ENCODE measurements at places on chromosomes 3 and 15.

DNA sequence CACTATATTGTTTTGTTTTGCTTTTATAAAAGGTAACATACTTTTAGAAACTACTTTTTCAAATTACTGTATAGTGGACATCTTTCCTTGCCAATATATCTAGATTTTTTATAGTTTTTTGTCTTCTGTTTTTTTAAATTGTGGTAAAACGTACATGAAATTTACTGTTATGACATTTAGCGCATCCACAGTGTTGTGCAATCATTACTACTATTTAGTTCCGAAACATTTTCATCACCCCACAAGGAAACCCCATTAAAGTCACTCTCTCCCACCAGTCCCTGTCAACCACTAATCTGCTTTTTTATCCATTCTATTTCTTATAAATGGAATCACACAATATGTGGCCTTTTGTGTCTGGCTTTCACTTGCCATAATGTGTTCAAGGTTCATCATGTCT, 54.8 kb downstream of the TMEM266 start:
- DNase-seq: no peak

DNA sequence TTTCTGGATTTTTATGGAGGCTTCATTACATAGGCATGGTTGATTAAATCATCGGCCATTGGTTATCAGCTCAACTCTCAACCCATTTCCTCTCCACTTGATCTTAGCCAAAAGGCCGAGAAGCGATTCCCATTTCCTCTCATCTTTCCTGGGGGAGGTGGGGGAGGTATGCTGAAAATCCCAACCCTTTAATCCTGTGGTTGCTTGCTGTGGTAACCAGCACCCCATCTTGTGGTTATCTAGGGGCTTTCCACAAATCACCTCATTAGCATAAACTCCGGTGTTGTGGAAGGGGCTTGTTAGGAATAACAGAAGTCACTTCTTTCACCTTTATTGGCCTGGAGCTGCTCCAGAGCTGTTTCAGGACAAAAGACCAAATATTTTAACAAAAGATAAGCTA, 20.9 kb downstream of the PDE8A start:
- DNase-seq: no peak

GRCh38 chr3:27094721-27095120, 274.5 kb downstream of the NEK10 start:
- no peak for DNase-seq

DNA sequence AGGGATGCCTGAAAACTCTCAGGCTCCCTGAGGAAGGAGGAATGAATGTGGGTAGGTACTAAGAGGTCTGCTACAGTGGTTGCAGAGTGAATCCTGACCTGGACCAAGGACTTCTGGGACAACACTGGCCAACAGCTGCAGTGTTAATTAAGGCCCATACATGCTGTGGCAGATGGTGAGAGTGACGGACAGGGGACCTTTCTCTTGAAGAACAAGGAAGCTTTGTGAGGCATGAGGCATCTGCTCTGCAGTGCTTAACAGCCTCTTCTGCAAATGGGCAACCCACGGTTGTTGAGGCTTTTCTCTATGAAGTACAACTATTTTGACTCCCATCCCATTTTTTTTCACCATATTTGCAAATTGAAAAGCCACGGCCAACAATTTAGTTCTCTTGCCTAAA, 26.6 kb upstream of the ACAN start:
- no peak for DNase-seq

DNA sequence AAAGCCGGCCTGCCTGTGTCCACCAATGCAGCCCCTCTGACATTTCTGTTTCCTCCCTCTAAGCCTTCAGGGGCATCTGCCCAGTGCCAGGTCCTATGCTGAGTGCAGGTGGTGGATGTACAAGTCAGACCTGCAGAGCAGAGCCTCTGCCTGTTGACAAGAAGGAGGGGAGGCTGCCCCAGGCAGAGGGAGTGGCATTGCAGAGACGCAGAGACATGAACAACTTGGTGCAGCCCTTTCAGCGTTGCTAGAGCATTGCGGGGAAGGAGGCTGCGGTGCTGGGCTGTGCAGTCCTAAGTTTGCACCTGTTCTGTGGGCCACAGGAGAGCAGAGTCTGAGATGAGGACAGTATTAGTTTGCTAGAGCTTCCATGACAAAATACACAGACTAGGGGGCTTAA, 65.2 kb downstream of the LSM3 start:
- no peak for DNase-seq

GRCh38 chr15:60858511-60859070, 370.5 kb downstream of the RORA start:
- DNase-seq: no peak

GRCh38 chr3:40240921-40241320, 68.6 kb upstream of the EIF1B start:
- no peak for DNase-seq

GRCh38 chr3:187684880-187685279, 14.7 kb upstream of the SST start:
- no peak for DNase-seq

GRCh38 chr3:39869890-39870289, 60.5 kb downstream of the MYRIP start:
- DNase-seq: no peak

DNA sequence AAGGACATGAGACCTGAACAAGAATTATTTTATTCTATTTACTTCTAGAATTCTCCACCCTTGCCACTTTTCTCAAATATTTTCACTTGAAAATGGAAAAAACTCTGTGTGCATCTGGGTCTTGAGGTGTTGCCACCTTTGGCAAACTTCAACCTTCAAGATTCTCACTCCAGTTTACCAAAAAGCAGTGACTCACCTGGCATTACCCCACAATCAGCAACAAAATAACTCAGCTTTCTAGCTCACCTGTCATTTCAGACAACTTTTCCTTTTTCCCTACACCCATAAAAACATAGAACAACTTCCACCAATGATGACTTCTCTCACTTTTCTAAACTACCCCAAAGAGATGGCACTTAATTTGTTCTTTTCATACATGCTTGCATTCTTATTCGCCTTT, 115.8 kb downstream of the DUT start:
- DNase-seq: no peak

- DNase-seq: no peak
Measured at GRCh38 chr3:179376474-179376873, 29.0 kb downstream of the MFN1 start.

GRCh38 chr3:54121414-54122323, 683 bp upstream of the CACNA2D3 start:
- DNase-seq: peak; percentile 36

- DNase-seq: no peak
Measured at GRCh38 chr3:98328933-98329332, 24.7 kb upstream of the OR5K4 start.

DNA sequence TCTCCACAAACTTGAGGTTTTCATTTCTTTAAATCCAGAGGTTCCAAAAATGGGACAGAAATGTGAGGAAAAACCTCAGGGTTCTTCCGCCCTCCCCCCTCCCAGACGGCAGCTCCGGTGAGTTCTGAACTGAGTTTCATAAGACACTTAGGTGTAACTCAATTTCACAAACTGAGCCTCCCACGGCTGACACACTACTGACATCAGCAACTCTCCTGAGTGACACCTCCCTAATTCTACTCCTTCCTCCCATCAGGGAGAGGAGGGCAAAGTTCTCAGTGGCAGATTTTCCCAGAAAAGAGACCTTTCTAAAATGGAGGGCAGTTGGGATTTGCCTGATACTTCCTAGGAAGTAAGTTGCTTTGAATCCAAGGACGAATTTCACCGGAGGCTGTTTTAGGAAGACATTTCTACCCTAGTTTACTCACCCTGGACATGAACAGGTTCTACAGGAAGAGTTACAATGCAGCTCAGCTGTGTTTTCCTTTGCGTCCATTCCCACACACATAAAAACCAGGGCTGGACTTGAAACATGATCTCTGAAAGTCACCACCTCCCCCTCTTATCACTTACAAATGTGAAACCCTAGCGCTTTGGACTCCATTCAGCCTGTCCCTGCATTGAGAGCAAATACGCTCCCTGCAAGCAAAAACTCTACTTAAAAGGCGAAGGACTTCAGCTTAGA, 78.1 kb upstream of the LMOD3 start:
- DNase-seq: no peak

DNA sequence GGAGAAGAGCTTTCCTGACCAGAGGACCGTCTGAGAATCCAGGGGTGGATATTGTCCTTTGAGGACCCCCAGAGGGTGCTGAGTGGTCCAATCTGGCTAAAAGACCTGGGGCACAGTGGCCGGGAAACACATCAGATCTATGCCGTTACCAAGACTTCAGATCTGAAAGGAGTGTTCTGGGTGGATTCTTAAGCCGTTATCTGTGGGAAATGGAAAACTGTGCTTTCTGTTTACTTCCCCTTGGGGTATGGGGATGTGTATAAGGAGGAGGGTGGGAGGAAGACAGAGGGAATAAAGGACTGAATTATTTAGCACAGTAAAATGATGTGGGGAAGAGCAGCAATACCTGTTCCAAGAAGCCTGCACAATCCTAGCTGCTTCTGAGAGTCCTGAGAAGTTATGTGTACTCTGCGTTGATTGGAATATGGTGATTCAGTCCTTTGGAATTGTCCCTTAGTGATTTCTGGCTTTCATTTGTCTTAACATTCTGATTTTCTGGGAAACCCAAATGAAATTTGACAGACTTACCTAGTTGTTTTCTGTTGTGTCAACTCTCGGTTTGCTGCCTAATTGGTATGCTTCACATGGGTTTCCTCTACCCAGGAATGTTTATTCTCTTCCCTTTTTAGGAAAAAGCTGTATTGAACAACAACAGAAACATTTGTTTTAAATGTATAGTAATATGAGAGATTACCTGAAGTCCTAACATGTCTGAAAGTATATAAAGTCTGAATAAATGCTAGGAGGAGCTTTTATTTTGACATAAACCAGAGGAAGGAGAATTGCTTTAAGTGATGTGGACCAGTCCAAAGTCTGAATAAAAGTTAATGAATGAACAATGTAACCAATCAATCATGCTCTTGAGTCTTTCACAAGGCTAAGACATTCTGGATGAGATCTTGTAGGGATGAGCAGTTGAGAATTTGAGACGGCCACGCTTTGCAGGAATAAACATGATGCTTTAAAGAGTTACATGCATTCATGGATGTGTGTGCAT, 427.1 kb upstream of the C2CD4B start:
- DNase-seq: no peak

- DNase-seq: no peak
Measured at GRCh38 chr15:58546635-58547627, 115.1 kb downstream of the LIPC start.

- DNase-seq: no peak
Measured at GRCh38 chr3:26074080-26074479, 284.2 kb downstream of the OXSM start.

DNA sequence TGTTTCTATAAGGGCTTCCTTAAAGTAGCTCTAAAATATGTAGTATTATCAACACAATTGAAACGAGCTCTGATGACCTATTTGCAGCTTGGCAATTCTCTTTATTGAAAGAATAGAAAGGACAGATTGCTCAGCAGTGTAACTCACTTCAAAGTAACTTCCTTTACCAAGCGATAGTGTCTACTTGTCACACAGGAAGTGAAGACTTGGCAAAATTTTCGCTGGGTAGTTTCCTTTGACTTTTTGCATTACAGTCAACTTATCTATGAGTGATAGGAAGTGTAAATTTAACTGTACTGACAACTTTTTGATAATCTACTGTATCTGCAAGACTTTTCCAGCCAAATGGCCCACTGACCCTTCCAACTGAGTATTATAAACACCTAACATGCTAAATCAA, 22.8 kb downstream of the SLC9A9 start:
- no peak for DNase-seq

GRCh38 chr15:25883463-25884259, 20.5 kb upstream of the ATP10A start:
- DNase-seq: no peak

DNA sequence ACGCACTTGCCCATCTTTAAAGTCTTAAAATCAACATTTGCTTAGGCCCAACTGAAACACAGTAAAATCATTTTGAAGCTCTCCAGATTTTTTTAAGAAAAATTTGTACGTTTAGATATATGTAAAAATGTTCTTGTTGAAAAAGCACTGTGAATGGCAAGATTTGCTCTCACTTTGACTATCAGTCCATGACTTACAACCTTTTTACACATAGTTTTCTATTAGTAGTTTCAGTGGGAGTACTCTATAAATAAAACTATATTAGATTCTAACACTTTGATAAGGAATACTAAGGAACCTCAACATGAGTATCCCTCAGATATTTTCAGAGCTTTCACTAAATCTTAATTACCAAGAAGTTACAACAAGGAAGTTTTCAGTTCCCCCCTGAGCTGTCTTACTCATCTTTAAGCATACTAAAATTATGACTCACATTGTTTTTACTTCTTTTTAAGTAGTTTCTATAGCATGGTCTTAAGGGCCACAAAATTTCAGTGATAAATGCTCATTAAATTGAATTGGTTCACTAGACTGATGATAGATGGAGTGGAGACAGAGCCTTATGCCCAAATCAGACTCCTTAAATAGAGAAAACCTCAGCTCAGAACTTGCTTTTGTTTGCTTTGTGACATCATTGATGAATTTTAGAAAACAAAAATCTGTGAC, 31.6 kb upstream of the RAP2B start:
- no peak for DNase-seq

GRCh38 chr3:134251731-134252391, 1.2 kb upstream of the RYK start:
- peak; percentile 37 for DNase-seq

DNA sequence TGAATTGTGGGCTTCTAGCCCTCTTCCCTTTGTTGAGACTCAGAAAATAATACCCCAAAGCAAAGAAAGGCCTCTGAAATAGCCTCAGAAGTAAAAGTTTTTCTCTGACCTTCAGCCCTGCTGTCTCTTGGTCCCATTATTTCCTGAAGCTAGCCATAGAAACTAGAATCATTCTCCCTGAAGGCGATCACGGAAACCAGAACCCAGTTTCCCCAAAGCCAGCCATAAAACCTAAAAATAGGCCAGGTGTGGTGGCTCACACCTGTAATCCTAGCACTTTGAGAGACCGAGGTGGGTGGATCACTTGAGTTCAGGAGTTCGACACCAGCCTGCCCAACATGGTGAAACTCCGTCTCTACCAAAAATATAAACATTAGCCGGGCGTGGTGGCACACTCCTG, 27.2 kb downstream of the EXD1 start:
- no peak for DNase-seq

DNA sequence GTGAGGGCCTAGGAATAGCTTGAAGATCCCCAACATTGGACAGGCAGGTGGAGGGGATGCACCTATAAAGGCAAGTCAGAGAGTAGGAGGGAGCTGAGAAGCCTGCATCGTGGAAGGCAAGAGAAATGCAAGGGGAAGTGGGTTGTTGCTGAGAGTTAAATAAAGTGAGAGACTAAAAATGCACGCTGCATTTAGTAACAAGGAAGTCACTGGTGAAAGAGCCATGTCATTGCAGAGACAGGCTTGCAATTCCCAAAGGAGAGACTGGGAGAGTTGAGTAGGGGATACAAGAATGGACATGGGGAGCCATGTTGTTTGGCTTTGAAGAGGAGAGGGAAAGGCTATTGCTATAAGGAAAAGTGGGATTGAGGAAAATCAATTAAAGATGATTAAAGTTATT, 77.0 kb upstream of the HEG1 start:
- DNase-seq: no peak

GRCh38 chr3:152780553-152780952, 54.4 kb upstream of the P2RY1 start:
- no peak for DNase-seq

Measured in left hindlimb (tissue), 1 donor.